ENCODE measurements at places on chromosomes 16 and 17.

DNA sequence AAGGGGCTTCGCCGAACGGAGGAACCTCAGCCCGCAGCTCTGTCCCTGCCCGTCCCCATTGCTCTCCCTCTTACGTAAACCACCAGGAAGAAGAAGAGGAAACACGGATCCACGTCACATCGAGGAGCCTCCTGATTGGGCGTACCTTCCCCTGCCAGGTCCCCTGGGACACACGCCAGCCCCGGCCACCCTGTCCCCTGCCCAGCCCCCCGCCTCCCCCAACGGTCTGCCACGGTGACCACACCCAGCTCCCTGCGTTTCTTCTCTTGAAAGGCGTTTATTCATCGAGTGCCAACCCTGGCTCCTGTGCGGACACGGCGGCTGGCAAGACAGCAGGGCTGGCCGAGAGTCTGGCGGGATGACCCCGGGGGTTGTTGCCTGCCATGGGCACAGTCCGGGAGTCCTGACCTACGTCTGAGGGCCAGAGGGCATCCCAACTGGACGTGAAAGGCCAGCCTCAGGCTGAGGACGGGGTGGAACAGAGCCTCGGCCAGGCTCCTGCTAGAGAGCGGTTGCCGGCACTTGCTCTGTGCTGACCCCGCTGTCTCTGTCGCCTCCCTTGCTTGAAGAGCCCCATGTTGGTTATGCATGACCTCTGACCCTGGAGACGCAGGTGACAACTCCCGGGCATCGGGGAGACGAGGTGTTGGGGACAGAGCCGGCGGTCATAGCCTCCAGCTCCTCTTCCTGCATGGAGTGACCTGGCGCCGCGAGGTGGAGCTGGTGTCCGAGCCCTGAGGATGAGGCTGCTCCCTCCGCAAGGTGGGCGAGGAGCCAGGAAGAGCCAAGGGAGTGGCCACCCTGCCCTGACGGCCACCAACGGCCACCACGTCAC is 40.5 kb upstream of the ACSF3 start:
- no peak overlapping the region for H3K27ac ChIP-seq
- DNase-seq = no peak
- no peak overlapping the region for H3K4me3 ChIP-seq
- H3K36me3 ChIP-seq = no peaks in the 10 kb centered on the region

- H3K27ac ChIP-seq = no peak overlapping the region
- no peak for DNase-seq
- H3K4me3 ChIP-seq = no peak overlapping the region
- no peaks in the 10 kb centered on the region for H3K36me3 ChIP-seq
- H3K27me3 ChIP-seq = no peaks in the 10 kb centered on the region
Observed at GRCh38 chr16:84949772-84950436, 61.4 kb downstream of the ZDHHC7 start.

DNA sequence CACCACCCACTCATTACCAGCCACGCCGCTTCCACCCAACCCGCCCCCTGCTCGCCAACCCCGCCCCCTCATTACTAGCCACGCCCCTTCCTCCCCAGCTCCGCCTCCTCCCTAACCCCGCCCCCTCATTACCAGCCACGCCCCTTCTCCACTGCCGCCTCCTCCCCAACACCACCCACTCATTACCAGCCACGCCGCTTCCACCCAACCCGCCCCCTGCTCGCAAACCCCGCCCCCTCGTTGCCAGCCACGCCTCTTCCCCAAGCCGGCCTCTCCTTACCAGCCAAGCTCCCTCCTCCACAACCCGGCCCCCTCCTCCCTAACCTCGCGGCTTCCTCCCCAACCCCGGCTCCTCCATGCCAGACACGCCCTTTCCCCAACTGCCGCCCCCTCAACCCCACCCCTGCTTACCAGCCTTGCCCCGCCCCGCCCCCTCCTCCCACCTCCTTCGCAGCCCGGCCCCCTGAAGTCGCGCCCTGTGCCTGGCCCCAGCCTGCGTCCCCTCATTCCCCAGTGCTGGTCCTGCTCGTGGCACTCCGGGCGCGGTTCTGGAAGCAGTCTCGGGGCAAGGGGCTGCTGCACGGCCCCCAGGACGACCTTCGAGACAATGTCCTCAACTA is 7.3 kb downstream of the SLC22A31 start:
- H3K27ac ChIP-seq = no peak overlapping the region
- no peaks in the 10 kb centered on the region for H3K36me3 ChIP-seq
- H3K4me3 ChIP-seq = no peak overlapping the region
- H3K27me3 ChIP-seq = peaks cover 14% of the 10 kb centered on the region

GRCh38 chr17:27327871-27328270 is 34.0 kb downstream of the WSB1 start:
- H3K4me3 ChIP-seq = no peak overlapping the region
- H3K27me3 ChIP-seq = peaks cover 12% of the 10 kb centered on the region
- no peaks in the 10 kb centered on the region for H3K36me3 ChIP-seq
- no peak overlapping the region for H3K27ac ChIP-seq
